Type B pancreatic cell (in vitro differentiated cells): ENCODE measurements at places on chromosomes 16 and 17.
A peak's percentile ranks its signal among the peaks of the same experiment; 100 is the strongest.

- peaks cover 17% of the 10 kb centered on the region for H3K4me1 ChIP-seq
- peak overlapping the region; percentile 40 for H3K4me3 ChIP-seq
- DNase-seq = no peak
- no peaks in the 10 kb centered on the region for H3K27me3 ChIP-seq
- H3K27ac ChIP-seq = no peak overlapping the region
Observed at GRCh38 chr16:15946257-15947044, 3.0 kb upstream of the ABCC1 start.

- peaks cover 3% of the 10 kb centered on the region for H3K27me3 ChIP-seq
- DNase-seq = no peak
- no peak overlapping the region for H3K4me3 ChIP-seq
- H3K4me1 ChIP-seq = peaks cover 33% of the 10 kb centered on the region
- peaks cover 4% of the 10 kb centered on the region for H3K36me3 ChIP-seq
Observed at GRCh38 chr17:40905370-40905769, 20.3 kb upstream of the KRT20 start.

GRCh38 chr17:70859829-70860228 is 690.5 kb downstream of the KCNJ2 start:
- H3K4me1 ChIP-seq = peaks cover 7% of the 10 kb centered on the region
- no peak overlapping the region for H3K27ac ChIP-seq
- H3K4me3 ChIP-seq = no peak overlapping the region
- peaks cover 5% of the 10 kb centered on the region for H3K27me3 ChIP-seq

- no peaks in the 10 kb centered on the region for H3K27me3 ChIP-seq
- peaks cover 49% of the 10 kb centered on the region for H3K36me3 ChIP-seq
- DNase-seq = no peak
- H3K27ac ChIP-seq = no peak overlapping the region
- H3K4me1 ChIP-seq = no peaks in the 10 kb centered on the region
Observed at GRCh38 chr17:49602783-49603182, 27.1 kb downstream of the NXPH3 start.

DNA sequence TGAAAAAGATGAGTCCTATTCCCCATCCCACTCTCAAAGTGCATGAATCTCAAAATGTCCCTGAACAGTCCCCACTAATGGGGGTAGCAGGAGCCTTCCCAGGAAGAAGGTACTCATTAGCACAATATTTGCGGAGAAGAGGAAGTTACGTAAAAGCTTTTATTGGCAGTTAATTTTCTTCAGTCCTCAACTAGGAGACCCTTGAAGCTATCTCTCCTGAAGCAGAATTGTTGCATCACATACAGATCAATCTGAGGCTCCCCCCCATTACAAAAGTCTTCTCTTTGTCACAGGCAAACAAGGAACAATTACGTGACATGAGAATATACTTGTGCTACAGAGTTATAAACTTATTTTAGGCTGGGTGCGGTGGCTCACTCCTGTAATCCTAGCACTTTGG is 14.2 kb downstream of the SLFN12L start:
- H3K27me3 ChIP-seq = peaks cover 69% of the 10 kb centered on the region
- H3K36me3 ChIP-seq = no peaks in the 10 kb centered on the region
- H3K4me1 ChIP-seq = no peaks in the 10 kb centered on the region
- H3K27ac ChIP-seq = no peak overlapping the region
- DNase-seq = no peak

DNA sequence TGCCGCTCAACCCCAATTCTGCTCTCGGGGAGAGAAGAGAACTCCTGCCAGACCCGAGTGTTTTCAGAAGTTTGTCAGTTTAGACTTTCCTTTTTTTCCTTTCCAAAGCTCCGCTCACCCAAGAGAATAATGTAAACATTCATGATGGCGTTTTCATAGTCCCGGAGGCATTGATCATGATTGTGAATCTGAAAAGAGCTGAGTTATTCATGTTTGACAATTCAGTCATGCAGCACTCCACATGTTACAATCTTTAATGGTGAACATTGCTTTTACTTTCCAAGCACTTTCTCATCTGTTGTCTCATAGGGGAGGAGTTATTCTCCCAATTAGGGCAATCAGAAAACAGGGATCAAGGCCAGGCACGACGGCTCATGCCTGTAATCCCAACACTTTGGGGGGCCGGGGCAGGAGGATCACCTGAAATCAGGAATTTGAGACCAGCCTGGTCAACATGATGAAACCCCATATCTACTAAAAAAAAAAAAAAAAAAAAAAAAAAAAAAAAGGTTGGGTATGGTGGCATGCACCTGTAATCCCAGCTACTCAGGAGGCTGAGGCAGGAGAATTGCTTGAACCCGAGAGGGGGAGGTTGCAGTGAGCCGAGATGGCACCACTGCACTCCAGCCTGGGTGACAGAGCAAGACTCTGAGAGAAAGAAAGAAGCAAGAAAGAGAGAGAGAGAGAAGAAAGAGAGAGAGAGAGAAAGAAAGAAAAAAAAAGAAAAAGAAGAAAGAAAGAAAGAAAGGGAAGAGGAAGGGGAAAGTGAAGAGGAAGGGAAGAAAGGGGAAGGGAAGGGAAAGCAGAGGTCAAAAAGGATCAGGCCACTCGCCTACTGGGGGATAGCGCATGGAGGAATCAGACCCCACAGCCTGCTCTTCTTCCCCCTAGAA is 70.0 kb upstream of the TNRC6C start:
- H3K27me3 ChIP-seq = peaks cover 47% of the 10 kb centered on the region
- peaks cover 21% of the 10 kb centered on the region for H3K4me1 ChIP-seq
- peak overlapping the region; percentile 72 for H3K4me3 ChIP-seq
- H3K36me3 ChIP-seq = no peaks in the 10 kb centered on the region
- no peak for DNase-seq
